GF-D8 (cell line): ENCODE measurements at places on chromosomes 6 and 20.

DNA sequence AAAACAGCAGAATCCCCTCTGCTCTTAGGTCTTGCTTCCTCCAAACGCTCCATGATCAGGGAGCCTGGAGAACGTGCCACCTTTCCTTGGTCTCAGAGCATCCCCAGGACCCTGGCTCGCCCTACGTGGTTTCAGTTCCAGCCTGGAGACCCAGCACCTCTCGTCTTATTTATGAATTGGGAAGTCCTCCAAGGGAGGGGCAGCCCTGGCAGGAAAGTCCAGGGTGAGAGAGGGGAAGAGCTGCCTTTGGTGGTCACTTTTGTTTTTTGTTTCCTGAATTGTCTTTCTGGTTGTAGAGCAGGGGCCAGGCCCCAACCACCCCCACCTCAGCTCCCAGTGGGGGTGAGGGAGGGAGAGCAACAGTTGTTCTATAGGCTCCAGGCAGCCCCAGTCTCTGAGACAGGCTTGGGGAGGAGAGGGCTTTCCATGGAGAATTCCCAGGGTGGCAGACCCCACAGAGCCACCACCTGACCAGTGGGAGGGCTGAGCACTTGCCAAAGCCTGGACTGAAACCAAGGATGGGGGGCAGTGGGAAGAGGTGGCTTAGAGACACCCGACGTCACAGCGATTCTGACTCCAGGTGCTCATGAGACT, 88.8 kb downstream of the PRND start:
- no peak for DNase-seq

DNA sequence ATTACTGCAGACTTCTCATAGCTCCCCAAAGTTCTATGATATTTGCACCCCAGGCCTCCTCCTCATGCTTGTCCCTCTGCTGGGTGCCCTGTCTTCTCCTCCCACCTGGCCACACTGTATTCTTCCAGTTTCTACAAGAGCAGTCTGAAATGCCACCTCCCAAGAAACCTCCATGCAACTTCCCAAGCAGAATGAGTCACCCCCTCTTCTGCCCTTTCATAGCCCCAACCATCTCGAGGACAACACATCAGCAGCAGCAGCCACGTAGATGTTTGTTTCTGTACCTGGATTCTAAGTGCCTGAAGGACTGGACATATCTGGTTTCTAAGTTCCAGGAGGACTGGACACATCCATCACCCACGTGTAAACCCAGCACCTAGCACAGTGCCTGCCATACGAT, 6.6 kb upstream of the ULBP2 start:
- no peak for DNase-seq

DNA sequence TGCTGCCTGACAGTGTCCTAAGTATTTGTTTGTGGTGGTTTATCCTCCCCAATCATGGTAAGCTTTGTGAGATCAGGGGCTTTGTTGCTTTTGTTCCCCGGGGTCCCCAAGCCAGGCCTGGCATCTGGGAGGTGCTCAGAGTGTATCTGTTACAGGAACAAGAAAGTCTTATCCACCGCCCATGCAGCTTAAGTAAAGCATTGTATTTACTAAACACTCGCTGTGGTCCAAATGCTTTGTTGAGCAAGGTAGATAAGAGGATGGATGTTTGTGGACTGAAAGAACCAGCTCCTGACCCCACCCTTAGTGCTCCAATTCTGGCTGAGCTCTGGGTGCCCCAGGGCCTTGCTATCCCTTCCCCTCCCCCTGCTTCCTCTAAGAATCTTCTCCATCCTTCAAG, 19.8 kb upstream of the TFAP2C start:
- no peak for DNase-seq

GRCh38 chr6:16163066-16163465, 34.2 kb downstream of the MYLIP start:
- DNase-seq = no peak

DNA sequence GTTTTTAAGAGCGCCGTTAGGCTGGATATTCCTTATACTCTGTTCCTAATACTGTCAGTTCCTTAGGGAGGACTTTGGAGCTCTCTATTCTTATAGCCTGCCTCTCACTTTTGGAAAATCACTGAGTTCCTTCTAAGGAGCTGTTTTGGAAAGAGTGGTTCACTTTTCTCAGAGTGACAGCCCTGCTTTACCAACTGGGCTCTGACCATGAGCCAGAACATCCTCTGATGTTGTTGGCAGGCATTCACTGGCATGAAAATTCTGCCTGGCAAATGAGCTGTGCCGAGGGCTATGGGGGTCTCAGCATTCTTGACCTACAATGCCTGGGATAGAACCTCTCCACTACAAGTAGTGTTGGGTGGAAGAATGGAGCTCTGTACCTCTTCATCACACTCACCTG, 14.9 kb upstream of the SEMG1 start:
- DNase-seq = no peak

GRCh38 chr6:33885132-33886057, 81.6 kb upstream of the MLN start:
- no peak for DNase-seq

DNA sequence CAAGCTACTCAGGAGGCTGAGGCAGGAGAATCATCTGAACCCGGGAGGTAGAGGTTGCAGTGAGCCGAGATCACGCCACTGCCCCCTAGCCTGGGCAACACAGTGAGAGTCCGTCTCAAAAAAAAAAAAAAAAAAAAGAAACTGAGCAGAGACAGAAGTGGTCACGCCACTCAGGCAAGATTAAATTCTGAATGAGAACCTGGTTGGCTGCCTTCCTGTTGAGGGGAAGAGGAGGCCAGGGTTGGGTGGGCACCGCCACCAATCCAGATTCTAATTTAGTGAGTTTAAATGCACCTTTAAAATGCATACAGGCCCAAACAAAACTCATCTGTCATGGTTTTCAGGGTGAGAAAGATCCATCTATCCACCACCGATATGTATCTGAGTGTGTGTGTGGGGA, 23.7 kb upstream of the CCDC167 start:
- no peak for DNase-seq
